ENCODE measurements at places on chromosomes 11 and 22.
A peak's percentile ranks its signal among the peaks of the same experiment; 100 is the strongest.

DNA sequence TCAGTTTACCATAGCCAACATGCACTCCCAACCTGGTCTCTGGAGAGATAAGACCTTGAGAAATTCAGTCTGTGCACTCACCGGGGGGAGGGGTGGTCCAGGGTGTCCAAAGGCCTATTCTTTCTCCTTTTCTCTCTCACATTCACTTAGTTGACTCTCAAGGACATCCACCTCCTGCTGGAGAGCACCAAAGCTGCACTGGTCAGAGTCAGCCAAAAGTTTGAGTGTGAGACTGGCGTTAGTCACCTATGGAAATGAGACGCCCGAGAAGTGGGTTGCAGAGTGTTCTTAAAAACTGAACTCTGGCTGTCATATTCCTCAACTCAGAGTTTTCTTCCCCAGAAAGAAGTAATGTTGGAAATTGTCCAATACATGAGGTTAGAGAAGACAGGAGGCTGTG lies 5.0 kb upstream of the UBQLNL start:
- DNase-seq = no peak

DNA sequence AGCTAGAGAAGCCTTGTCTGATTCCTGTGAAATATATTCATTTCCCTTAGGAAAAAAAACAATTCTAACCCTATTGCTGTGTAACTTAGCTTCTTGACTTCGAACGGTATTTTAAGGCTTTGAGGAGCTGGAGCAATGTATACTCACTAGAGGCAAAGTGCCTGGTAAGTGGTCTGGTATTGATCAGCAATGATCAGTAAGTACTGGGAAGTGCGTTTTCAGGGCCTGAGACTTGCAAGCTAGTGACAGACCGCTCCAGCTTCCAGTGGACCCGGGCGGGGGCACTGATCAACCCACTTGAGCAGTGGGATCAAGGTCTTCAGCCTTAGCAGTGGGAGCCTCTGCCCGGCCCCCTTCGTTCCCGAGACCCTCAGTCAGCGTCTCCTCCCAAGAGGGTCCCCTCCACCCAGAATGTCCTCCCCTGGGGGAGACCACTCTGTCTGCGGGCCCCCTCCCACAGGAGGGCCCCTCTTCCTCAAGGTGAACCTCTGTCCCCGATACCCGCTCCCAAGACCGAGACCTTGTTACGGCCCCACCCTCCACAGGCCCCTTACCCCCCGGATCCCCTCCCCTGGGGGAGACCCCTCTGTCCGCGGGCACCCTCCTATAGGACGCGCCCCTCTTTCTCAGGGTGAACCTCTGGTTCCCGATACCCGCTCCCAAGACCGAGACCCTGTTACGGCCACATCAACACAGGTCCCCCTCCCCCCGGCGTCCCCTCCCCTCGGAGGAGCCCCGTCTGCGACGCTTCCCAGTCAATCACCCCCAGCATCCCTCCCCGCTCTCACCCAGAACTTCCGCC lies 452 bp upstream of the ATXN10 start:
- peak; percentile 23 for DNase-seq

DNA sequence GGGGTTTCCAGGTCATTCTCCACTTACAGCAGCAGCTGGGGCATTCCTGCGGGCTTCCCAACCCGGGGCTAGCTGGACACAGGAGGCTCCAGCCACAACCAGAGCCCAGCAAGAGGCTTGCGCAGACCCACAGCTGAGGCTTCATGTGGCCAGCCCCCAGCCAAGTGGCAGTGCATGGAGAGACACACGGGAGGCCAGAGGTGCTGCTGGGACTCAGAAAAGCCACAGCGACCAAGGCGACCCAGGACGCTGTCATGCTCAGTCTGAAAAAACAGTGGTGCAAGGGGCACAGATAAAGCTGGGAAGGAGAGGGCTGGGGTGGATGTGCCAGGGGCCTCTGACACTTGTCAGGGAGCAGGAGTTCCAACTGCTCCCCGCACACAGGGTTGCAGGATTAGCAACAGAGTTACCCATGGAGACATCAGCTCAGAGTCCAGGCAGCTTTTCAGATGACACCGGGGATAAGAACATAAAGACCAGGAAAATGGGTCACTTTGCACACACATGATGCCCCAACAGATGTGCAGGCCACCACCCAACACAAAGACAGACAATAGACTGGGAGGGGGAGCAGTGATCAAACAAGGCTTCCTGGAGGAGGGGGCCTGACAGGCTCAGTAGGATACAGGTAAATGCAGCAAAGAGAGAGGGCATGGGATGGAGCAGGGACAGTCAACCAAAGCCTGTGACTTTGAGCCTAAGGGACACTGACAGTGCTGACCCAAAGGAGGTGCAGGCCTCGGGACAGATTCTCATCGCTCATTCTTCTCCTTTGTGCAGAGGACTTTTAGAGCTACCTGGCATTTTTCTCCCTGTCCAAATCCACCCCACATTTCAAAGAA lies 6.9 kb upstream of the NEAT1 start:
- no peak for DNase-seq

GRCh38 chr11:68684385-68685356 lies at the start of gene GAL:
Gene GAL (plus strand): TSS chr11:68684544. CDS start chr11:68684924, 380 bp downstream.
- no peak for DNase-seq

DNA sequence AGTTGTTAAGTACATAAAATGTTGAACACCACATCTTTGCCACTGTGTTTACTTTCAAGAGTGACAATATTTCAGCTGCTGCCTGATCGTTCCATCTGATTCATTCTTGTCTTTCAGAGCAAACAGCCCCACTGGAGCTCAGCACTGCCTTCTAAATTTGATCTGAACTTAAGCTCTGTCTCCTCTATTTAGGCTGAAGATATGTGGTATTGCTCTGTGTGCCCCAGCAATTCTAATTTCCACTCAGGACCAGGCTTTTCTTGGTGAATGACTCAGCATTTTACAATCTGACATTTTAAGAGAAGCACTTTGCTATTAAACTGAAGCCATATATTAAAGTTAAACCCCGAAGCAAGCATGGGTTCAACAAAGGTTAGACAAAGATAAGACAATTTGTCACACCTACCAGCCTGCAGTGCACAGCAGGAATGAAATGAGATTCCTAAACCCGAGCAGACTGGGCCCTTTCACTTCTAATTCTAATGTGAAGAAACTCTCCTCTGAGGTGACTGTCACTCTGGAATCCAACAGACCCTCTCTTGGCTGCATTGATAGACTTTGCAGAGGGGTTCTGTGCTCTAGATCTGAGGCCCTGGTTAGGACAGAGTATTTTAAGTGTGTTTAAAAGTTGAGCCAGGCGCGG lies 41.7 kb upstream of the PLET1 start:
- peak; percentile 33 for DNase-seq

DNA sequence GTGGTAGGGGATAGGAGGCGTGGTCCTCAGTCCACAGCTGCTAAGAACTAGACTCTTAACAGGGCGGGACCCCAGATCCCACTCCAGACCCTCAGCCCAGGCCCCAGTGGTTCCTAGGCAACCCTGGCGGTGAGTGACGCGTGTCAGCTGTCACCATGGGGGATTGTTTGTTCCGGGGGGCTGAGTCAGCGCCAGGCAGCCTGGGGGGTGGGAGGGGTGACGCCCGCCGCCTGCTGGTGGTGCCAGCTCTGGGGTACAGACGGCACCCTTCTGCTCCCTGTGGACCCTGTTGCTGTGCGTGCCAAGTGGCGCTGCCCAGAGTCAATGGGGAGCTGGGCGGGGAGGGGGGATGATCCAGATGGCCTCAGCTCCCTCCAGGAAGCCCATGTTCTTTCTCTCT lies 2.5 kb downstream of the CNIH2 start:
- DNase-seq = no peak

- DNase-seq = peak; percentile 67
Observed at GRCh38 chr11:126197277-126197939, 14.0 kb downstream of the RPUSD4 start.

- no peak for DNase-seq
Observed at GRCh38 chr22:32353292-32353691, 4.4 kb upstream of the RFPL3 start.

DNA sequence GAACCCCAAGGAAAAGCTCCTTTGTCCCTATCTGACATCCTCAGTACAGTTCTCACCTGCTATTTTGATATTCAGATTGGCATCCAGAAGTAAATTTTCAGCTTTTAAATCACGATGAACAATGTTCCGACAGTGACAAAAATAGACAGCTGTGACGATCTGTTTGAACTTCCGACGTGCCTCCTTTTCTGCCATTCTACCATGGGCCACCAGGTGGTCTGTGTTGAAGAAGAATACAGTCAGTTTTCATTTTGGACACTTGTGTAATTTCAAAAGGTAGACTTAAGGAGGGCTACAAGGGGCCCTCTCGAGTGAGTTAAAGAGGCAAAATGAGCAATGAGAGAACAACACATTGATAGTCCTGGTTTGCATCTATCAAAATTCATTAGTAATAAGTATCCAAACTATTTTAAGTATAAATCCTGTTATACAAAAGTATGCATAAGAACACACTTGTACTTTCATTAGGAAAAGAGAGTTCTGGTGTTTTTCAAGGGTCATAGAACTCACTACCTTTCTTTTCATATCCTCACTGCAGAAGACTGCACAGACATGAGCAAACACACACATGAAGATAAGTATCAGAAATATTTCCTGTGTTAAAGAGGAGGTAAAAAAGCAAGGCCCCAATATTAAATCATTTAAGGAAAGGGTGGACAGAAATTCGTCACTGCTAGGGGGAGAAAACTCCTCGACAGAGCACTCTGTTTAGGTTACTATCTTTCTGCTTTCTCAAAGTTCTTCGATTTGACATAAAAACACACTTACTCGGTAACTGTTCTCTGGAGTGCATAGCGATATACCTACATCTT lies 89.9 kb upstream of the APOA1 start:
- no peak for DNase-seq

- peak; percentile 24 for DNase-seq
Observed at GRCh38 chr11:132453406-132453805, 1078.9 kb downstream of the OPCML start.

GRCh38 chr22:33722816-33723215 lies 197.5 kb downstream of the LARGE1 start:
- DNase-seq = no peak

- no peak for DNase-seq
Observed at GRCh38 chr11:65794570-65795510, 8.0 kb downstream of the OVOL1 start.

DNA sequence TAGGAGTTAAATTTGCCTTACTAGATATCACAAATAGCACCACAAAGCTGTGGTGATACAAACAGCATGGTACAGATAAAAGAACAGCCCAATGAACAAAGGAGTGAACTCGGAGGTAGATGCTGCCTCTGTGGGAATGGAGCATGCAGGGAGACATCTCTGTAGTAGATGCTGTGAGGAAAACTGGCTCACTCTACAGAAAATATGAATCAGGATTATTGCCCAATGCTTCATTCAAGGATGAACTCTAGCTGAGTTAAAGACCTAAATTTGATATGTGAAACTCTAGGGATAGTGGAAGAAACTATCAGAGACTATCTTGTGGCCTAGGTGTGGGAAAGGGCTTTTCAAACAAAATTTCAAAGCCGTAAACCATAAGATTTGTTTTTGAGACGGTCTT lies 15.3 kb upstream of the CAPN5 start:
- no peak for DNase-seq

GRCh38 chr11:94417386-94417987 lies 16.3 kb upstream of the GPR83 start:
- DNase-seq = peak; percentile 52

DNA sequence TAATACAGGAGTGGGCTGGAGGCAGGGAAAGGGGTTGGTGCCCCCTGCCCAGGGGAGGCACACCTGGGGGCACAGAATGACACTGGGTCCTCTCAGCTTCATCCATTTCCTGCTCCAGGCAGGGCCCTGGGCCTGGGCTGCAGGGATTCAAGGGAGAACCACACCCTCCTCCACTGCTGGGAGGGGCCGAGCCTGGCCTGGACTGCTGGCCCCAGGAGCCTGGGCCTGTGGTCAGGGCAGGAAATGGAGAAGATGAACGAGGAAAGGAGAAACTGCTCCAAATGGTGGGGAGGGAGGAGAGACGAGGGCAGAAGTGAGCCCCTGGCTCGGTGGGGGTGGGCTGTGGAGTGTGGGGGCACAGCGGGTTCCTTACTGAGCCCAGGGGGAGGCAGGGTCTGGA lies 38.1 kb upstream of the KCNQ1OT1 start:
- peak; percentile 24 for DNase-seq

- no peak for DNase-seq
Observed at GRCh38 chr11:99683933-99684332, 663.2 kb downstream of the CNTN5 start.

DNA sequence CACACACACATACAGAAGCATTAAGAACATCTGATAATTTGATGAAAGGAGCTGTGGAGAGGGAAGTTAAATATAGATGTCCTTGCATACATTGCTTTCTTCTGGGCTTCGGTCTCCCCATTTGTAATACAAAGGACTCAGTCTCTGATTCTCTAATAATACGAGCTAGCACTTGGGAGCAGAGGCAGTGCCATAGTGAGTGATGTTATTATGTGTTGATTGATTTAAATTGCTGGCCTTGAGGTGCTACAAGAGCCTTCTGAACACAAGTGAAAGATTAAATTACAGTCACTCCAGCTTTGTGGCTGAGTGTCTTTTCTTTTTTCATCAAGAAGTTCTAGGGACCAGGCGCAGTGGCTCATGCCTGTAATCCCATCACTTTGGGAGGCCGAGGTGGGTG lies 61.5 kb upstream of the HMGXB4 start:
- DNase-seq = no peak

GRCh38 chr11:72491001-72491400 lies 56.7 kb upstream of the CLPB start:
- DNase-seq = peak; percentile 16

DNA sequence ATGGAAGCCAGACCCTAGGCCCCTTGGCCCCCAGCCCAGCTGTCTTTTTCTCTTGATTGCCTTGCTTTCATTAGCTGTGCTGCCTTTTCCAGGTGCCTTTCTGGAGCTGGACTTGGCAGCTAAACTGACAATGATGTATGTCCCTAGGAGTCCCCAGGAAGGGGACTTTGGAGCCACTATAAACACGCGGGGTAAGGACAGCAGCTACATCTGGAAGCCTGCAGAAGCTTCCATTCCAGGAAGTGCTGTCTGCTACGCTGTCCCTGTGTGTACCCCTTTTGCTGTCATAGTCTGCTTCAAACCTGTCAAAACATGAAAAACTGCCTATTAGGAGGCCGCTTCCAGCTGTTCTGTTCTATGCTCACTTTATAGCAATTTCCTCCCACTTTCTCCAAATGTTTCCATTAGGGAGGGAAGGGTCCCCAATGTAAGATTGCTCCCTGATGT lies 153.3 kb upstream of the RAG2 start:
- DNase-seq = no peak

DNA sequence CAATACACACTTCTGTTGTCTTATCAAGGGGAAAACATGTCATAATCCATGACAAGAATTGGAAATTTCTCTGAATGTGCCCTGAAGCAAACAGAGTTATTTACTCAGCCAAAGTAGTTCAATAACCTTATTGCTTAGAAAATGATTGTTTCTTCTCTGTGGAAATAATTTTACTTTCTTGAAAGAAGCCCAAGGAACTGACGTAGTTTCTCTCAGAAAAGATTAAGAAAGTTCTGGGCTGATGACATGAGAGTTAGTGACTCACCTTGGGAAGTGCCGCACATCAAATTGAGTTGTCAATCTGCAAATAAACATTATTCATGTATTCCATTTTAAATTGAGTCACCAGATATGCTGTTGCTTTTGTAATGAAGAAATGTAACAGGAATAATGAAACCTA lies 418.6 kb upstream of the LRRC4C start:
- DNase-seq = peak; percentile 29

GRCh38 chr11:2137202-2138067 lies 1.8 kb downstream of the IGF2 start:
- peak; percentile 25 for DNase-seq
